IPS DF 19.7 (cell line): ENCODE measurements at places on chromosomes 3 and 15.
A peak's percentile ranks its signal among the peaks of the same experiment; 100 is the strongest.

GRCh38 chr15:55742927-55743728 lies at the start of gene PRTG:
Gene PRTG, minus strand, starts transcription at chr15:55743152. Its CDS starts 221 bp downstream, at chr15:55742931.
- no peak for DNase-seq

DNA sequence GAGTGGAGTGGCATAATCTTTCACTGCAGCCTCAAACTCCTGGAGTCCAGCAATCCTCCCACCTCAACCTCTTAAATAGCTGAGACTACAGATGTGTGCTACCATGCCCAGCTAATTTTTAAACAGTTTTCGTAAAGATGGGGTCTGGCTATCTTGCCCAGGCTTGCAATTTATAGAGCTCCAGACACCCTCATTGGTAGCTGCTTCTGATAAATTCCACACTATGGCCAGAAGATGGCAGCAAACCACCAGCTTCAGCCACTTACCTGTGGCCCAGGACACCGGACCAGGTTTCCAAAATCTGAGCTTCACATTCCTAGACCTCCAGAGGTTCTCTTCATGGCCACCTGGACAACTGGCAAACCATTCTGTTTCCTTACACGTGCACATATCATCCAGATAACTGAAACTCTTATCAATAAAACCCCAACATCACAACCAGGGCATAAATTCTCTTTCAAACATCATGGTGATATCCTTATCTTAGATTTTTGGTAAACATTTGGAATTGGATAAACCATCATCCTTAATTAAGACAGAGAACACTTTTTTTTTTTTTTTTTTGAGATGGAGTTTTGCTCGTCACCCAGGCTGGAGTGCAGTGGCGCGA lies 28.9 kb downstream of the FBXW12 start:
- DNase-seq: peak; percentile 25

DNA sequence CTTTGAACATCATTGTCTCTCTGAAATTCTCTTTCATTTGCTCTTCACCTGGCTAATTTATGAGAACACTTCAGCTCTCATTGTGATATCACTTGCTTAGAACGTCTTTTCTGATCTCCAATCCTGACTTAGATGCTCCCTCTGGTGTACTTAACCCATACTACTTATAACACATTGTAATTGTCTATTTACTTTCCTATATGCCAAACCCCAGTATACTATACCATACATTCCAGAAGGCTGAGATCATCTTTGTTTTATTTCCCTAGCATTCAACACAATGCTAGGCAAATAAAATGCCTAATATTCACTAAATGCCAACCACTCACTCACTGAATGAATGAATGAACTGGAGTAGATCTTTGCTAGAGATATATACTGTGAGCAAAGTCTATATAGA lies 27.0 kb upstream of the PEX5L start:
- DNase-seq: no peak

GRCh38 chr3:176867681-176868663 lies 329.3 kb downstream of the TBL1XR1 start:
- no peak for DNase-seq

DNA sequence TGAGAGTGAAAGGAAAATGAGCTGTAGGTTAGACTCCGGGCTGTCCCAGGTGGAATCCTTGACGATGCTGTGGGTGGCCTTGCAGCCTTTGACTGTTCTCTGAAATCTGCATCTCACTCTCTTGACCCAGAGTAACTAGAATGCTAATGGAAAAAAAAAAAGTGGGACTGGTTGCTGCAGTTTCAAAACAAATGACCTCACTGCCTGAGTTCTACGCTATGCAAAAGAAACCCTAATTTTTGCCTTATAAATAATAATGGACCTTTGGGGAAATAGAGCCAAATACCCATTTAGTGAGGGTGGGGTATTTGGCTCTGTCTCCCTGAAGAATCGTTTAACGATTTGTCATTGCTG lies 309.7 kb upstream of the C2CD4B start:
- no peak for DNase-seq

DNA sequence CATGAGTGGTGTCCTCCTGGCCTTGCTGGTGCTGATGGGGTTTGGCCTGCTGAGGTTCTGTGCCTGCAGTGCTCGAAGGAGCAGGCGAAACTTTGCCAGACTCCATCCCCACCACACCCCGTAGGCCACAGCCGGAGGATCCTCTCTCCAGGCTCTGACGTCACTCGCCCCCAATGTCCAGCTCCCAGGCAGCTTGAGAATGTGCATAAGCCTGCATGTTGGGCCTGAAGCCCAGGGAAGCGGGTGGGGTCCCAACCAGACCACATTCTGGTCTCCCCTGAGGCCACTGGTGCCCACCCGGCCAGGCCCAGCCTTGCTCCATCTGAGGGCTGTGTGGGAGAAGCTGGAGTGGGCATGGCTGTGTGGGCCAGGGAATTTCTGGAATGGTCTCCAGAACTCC lies 109.8 kb downstream of the ASB7 start:
- no peak for DNase-seq

DNA sequence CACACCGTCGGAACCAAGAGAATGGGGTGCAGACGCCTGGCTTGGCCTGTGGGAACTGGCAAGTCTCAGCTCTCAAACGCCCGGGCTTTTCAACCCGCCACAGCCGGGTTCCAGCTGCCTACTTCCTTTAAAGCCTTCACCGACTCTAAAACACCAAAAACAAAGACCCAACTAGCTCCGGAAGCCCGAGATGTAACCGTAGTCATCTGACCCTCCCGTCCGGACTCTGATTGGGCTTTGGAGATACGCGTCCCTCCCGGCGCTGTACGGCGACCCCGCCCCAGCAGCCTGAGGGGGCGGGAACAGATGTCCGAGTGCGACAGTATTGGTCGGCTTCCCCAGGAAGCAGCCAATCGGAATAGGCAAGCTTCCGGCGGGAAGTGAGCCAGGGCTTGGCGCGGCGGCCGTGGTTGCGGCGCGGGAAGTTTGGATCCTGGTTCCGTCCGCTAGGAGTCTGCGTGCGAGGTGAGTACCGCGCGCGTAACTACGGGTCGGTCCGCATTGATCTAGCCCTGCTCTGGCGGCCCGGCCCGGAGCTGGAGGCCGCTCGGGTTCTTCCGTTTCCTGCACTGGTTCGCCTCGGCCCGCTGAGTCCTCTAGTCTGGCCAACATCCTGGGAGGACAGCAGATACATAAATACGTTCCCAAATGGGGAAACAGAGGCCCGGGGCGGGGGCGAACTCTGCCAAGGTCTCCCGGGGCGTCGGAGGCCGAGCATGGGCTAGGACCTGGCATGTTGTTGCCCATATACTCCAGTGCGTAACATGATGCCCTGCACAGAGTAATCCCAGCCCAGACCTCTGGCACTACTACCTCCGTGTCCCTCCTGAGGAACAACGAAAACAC lies at the start of gene BLM:
Gene BLM (plus strand): TSS at position 371 of the 846 bp plus-strand sequence. CDS start 30,047 bp downstream, outside the sequence.
- DNase-seq: peak; percentile 94

DNA sequence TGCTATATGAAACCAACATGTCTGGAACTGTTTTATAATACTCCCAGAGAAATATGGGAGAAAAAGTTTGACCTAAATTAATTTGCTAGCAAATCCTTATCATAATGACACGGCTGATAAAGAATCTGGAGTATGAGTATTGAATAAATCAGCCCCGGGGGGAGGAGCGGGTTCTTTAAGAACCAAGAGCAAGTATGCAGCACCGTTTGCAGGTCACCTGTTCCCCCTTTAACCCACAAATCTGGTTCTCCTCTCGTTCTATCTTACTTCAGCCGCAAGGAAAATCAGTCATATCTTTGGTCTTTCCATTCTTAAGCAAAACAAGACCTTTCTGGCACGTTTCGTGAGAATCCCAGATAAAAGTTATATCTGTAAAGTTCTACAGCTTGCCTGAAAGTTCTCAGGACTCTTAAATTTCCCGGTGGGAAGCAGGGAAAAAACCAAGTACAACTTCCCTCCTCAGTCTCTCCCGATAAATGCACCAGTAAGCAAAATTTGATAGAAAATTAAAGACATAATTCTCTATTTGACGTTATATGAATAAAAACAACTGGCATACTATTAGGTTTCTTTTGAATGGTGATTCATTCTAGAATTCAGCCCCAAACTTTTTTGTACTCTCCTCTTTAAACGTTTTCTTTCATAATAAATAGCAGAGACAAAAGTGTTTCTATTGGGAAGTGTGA lies 348.6 kb downstream of the ZBBX start:
- DNase-seq: no peak

DNA sequence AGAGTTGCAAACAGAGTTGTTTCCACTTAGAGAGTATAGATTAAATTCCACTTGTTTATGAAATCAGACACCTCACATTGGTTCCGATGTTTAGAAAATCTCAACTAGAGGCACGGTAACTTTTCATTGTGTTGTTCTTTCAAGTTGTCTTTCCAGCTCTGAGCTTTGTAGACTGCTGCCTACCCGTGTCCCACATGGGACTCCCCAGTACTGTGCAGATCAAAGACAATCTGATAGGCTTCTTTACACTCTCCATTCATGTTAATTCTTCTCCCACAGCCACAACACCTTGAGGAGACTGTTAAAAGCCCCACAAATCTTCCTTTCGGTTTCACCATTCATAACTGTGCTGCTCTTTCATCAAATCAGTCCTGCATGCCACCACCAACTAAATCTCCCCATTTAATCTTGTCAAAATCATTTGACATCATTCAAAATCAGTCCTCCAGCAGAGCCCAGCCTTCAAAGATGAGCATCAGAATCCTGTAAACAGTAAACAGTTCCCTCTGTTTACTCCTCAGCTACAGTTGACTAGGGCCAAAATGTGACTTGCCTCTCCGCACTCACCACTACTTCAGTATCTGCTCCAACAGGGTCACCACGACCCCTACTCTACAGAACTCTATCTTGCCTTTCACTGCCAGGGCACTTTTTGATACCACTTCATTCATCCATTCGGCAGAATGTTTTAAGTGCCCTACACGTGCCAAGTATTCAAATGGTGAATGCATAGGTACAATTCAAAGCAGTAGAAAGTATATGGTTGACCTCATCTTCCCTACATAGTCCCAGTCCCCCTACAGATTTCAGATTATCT lies 8.3 kb downstream of the ANXA2 start:
- no peak for DNase-seq

DNA sequence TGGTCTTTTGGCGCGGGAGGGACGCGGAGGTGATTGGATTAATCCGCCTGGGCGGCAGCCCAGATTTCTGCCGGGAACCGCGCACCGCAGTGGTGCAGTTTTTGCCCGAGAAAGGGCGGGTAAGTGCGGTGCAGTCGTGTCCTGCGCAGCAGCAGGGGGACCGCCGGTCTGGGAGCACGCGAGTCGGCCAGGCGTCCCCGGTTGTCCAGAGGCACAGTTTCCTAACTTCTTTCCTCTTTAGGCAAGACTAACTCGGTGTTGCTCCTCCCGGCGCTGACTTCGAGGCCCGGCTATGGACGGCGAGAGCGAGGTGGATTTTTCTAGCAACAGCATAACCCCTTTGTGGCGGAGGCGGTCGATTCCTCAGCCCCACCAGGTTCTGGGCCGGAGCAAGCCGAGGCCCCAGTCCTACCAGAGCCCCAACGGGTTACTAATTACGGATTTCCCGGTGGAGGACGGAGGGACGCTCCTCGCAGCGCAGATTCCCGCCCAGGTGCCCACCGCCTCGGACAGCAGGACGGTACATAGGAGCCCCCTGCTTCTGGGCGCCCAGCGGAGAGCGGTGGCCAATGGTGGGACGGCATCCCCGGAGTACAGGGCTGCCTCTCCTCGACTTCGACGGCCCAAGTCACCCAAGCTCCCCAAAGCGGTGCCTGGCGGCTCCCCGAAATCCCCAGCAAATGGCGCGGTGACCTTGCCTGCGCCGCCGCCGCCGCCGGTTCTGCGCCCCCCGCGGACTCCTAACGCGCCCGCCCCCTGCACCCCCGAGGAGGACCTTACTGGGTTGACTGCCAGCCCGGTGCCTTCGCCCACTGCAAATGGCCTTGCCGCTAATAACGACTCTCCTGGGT lies 736 bp downstream of the ARHGEF26 start:
- DNase-seq: no peak

GRCh38 chr15:48604567-48604966 lies 40.9 kb downstream of the FBN1 start:
- DNase-seq: no peak

DNA sequence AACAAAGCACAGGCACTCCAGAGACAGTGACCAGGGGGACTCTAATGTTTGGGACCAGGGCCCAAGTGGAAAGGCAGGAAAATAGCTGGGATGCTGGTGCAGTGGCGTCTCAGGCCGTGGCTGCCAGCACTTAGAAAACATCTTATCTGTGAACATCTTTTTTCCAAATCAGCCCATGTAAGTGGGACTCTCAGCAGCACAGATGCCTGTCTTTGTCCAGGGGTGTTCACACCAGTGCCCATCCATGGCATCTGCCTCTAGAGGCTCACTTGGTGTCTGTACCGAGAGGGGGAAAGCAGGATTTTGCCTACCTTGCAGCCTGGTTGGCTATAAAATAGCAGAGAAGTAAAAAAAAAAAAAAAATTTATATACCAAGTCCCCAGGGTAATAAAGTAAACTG lies 26.7 kb downstream of the SLC12A8 start:
- no peak for DNase-seq

GRCh38 chr3:37441689-37442088 lies 267.3 kb upstream of the LRRFIP2 start:
- DNase-seq: no peak

GRCh38 chr15:91468871-91469580 lies 369.0 kb downstream of the SV2B start:
- DNase-seq: no peak

DNA sequence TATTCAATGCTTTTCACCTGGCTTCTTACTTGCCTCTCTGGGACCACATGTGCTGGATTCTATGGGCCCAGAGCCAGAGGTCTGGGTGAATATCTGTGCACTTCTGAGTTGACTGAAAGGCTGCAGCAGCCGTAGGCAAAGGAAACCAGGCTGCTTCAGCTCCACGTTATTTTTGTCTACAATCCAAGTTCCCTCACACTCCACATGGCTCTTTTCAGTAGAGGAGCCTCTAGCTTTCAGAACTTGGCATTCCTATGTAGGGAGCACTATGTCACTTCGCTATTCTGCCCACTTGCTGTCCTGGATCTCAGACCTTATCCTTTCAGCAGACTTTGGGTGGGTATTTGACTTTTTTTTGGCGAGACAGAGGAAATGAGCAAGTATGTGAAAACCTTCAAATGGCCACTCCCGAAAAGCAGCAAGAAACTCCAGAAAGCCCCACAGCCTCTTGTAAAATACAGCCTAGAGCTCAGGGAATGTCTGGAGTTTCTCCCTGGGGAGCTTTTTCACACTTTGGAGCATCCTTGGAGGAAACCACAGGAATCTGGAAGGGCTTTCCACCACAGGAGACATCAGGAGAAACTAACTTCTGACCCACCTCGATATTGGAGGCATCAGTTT lies 80.9 kb downstream of the DUT start:
- DNase-seq: no peak

GRCh38 chr3:142269767-142270166 lies 44.4 kb upstream of the GK5 start:
- DNase-seq: no peak
